ENCODE measurements at places on chromosomes 13 and 19.

GRCh38 chr13:77554069-77554468 is 18.6 kb downstream of the SCEL start:
- DNase-seq: no peak

- no peak for DNase-seq
These were observed 77.3 kb upstream of the UBAC2 start for GRCh38 chr13:99123101-99124045.

GRCh38 chr13:100131863-100132574 is 43.1 kb downstream of the PCCA start:
- no peak for DNase-seq

DNA sequence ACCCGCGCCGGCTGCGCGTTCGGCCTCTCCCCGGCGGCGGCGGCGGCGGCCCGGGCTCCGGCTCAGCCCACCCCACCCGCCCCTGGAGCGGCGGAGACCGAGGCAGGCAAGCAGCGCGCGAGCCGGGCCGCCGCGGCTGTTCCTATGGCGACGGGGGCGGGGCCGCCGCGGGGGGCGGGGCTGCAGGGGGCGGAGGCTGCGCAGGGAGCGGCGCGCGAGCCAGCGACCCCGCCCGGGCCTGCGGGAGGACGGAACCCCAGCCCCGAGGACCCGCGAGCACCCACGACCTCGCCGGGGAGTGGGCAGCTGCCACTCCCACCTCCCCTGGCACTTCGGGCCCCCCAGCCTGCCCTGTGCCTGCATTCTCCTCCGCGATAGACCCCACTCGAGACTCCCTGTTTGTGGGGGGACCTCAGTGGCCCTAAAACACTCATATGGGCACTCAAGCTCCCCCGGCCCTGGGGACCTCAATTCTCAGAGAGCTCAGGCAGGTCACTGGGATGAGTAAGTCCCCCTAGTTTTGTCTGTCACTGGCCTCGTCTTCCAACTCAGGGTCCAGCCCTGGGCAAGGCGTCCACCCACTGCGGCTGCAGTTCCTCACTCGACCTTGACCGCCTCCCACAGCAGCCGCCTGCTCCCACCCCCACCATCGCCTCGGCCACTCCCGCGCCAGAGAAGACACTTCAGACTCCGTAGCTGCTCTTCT is at the start of gene CTXN1:
TSS of gene CTXN1 (minus strand) at position 115 of the 706 bp plus-strand sequence. CDS start 597 bp downstream, outside the sequence.
- no peak for DNase-seq

DNA sequence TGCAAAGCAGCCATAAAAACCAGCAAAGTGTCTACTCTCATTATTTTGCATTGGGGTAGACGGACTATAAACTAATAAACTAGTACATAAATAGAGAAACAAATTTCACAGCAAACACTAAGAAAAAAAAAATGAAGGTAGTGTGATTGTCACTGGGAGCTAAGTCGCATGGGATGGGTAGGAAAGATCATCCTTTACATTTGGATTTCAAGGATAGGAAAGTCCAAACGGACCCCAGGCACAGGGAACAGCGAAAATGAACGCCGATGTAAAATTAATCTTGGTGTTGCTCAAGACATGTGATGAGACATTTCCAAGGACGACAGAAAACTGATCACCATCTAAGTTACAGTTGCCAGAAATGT is 690 bp upstream of the SGTA start:
- no peak for DNase-seq

DNA sequence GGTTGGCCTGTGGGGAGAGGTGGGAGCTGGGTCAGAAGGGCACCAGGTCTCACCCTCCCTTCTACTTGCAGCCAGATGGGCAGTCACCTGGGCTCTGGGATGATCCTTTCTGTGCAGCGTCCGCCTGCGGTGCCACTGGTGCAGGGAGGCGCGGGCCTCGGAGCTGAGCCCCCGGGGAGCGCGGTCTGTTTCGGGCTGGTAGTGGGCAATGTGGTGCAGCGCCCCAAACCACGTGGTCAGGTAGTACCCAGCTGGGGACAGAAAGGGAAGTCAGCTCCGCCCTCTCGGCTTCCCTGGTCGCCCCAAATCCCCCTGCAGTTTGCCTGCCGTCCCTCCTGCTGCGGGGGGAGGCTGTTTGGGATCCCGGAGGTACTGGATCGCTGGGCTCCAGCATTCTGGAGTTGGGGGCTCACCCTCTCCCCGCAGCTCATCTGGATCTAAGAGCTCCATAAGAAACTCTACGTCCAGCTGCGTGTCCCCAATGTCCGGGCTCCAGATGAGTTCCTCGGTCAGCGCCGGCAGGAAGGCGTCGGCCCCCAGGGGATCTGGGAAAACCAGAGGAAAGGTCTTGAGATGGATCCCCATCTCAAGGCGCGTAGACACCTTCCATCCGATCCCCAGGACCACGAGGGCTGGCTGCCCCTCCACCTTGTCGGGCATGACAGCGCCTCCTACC is 8.8 kb downstream of the RINL start:
- no peak for DNase-seq

DNA sequence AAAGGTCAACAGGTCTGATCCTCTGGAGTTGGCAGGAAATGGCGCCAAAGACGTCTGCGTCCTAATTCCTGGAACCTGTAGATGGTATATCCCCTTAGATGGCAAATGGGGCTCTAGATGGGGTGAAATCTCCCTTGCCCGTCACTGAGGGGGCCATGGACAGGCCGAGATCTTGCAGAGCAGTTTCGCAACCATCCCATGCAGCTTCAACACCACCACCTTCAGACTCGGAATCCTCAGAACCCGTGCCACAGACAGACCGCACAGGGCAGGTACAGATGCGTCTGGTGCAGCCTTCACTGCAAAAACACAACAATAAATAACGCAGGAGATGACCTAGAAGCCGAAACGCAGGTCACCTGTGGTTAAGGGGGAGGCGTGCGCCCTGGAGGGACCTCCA is 17.7 kb downstream of the REXO1 start:
- DNase-seq: no peak

- DNase-seq: no peak
These were observed 1.1 kb downstream of the PDE4A start for GRCh38 chr19:10421240-10422045.

DNA sequence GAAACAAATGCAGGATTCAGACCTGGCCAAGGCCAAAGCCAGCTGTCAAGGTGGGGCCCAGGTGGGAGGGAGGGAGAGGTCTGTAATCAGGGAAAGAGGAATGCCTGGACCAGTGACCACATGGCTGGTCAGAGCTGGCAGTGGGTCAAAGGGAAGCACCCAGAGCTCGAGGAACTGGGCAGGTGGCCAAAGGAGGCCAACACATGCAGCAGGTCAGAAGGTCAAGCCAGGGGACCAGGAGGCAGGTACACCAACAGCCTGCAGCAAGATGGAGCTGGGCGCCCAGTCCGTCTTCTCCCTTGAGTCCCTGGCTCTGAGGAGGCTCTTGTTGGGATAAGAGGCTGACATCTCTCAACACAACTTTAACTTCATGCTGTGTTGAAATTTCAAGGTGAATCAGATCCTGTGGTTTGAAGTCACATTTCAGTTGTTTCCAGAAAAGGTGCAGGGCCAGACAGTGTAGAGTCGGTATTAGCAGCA is 17.1 kb downstream of the GPATCH1 start:
- no peak for DNase-seq

GRCh38 chr13:41029629-41030028 is 10.5 kb upstream of the ELF1 start:
- DNase-seq: no peak

GRCh38 chr13:40389081-40389641 is 277.3 kb downstream of the FOXO1 start:
- DNase-seq: no peak

DNA sequence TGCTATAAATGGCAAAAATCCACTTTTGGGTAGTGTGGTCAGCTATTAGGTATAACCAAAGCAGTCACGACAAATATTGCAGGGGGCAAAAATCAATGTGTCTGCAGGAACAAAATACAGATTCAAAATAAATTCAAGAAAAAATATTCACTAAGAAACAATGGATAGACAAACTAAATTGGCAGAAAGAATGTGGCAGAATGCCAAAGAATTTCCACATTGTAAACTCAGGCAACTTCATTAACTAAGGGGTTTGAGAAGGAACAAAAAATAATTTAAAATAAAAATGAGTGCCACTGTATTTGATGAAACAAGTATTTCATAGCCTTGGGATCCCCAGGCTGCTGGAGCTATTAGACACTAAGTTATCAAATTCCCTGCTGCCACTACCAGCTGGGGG is 193.1 kb downstream of the VWA8 start:
- no peak for DNase-seq

GRCh38 chr13:97388373-97388772 is 45.6 kb upstream of the RAP2A start:
- DNase-seq: no peak

- DNase-seq: no peak
These were observed 79.2 kb upstream of the UQCRFS1 start for GRCh38 chr19:29292153-29292552.

DNA sequence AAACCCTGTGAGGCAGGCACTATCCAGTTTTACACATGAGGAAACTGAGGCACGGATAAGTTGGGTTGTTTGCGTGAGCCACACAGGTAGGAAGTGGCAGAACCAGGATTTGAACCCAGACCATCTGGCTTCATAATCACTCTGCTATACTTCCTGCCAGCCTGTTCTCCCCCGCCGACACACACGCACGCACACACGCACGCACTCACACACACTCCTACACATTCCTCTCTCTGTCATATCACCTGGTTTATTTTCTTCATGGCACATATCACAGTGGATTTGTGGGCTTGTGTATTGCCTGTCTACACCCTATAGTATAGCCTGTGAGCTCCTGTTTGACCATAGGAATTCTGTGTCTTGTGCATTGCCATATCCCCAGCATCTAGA is 140.0 kb downstream of the SIPA1L3 start:
- DNase-seq: no peak

GRCh38 chr19:41434450-41434849 is 5.3 kb downstream of the DMAC2 start:
- DNase-seq: no peak

DNA sequence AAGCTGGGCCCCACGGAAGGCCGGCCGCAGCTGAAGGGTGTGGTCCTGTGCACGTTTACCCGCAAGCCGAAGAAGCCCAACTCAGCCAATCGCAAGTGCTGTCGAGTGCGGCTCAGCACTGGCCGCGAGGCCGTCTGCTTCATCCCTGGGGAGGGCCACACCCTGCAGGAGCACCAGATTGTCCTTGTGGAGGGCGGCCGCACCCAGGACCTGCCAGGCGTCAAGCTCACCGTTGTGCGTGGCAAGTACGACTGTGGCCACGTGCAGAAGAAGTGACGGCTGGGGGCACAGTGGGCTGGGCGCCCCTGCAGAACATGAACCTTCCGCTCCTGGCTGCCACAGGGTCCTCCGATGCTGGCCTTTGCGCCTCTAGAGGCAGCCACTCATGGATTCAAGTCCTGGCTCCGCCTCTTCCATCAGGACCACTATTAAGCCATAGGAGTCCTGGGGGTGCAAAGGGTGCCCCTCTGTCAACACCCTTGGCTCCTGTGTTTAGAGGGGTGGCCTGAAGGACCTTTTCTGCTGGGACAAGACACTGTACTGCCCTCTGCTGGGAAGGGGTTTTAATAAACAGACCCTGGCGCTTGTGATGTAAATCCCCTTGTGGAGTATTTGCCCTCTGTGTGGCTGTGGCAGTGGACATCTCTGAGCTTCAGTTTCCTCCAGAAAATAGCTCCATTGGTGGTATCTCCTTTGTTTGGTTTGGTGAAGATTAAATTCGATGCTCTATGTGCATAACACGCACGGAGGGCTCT is 1.9 kb downstream of the MRPS12 start:
- no peak for DNase-seq

- no peak for DNase-seq
These were observed 250.6 kb downstream of the ITGBL1 start for GRCh38 chr13:101703081-101703480.

GRCh38 chr13:45466359-45466758 is 1.6 kb downstream of the COG3 start:
- no peak for DNase-seq

DNA sequence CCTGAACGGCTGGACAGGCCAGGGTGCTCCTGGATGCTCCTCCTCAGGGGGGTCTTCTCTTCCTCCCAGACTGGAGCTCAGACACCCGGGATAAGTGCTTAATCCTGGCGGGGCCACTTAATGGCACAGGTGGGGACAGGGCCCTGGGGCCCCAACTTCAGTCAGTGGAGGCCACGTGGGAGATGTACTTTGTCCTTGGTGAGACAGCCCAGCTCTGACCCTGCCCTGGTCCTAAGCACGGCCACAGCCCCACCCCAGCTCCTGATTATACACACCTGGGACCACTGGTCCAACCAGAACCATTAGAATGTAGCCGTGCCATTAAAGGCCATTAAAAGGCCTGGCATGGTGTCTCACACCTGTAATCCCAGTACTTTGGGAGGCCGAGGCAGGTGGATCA is 7.8 kb downstream of the PPP1R14A start:
- no peak for DNase-seq

DNA sequence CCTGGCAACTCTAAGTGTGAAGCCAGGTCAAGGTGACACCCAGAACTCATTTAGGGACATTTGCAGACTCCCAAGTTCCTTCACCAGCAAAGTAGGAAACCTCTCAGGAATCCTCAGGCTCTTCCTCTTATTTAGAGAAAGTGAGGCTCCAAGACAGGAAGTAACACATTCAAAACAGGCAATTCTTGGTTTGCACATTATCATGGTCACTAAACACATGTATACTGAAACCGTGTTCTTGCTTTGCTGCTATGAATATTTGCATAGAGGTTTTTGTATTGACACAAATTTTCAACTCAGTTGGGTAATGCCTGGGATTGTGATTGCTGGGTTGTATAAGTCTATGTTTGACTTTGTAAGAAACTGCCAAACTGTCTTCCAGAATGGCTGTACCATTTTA is 13.2 kb upstream of the URI1 start:
- DNase-seq: no peak

GRCh38 chr13:85316506-85317025 is 482.7 kb downstream of the SLITRK6 start:
- DNase-seq: no peak

DNA sequence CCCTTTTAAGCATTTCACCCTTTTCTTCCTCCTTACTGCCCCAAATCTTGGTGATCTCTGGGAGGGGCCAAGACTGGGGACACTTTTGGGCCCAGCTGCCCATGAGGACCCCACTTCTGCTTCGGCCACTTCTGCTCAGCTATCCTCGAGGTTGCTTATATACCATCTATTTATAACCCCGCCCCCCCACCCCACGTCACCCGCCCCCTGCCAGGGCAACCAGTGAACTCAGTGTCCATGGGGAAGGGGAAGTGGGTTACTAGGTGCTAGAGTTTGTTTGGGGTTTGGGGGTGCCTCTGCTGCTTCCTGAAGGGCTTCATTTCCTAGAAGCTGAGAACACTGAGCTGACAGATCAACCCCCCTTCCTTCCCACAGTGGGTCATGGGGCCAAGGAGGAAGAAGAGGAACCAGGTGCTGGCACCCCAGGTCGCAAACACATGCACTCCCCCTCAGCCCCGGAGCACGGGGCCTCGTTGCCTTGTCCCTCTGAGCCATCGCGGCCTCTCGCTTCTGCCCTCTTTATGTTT is 6.1 kb upstream of the ADGRE5 start:
- DNase-seq: peak; percentile 92

GRCh38 chr13:112605531-112605990 is 17.6 kb upstream of the TUBGCP3 start:
- no peak for DNase-seq

- no peak for DNase-seq
These were observed 76.5 kb upstream of the GPR12 start for GRCh38 chr13:26837102-26837501.

GRCh38 chr13:66657165-66657881 is 572.8 kb downstream of the PCDH9 start:
- no peak for DNase-seq

- no peak for DNase-seq
These were observed 711.4 kb downstream of the DIAPH3 start for GRCh38 chr13:59452189-59452890.

All from KG1 (cell line).